Retinal pigment epithelial cell (primary cell): ENCODE measurements at places on chromosomes 16 and 17.

DNA sequence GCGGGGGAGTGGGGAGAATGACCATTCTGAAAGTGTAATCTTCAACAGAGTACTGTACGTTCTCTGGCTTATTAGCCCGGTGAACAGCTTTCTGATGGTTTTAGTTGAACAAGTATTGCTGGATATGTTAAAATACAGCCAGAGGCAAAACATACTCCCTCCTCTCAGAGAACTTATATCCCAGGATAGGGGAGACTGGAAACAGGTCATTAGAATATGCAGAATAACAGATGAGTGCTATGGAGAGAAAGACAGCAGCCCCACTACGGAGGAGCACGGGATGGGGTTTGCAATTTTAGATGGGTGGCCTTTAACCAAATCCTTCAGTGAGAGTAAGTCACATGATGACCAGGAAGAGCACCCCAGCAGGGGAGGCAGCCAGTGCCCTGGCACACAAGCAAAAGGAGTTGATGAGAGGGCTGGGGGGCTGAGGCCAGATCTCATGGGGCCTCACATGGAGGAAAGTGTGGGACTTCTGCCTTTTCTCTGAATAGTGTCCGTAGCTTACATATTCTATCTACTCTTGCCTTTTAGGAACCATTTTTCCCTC, 43.1 kb upstream of the SEC14L1 start:
- no peak for DNase-seq

- no peak for DNase-seq
Measured at GRCh38 chr17:4679658-4680057, 24.3 kb downstream of the PELP1 start.

DNA sequence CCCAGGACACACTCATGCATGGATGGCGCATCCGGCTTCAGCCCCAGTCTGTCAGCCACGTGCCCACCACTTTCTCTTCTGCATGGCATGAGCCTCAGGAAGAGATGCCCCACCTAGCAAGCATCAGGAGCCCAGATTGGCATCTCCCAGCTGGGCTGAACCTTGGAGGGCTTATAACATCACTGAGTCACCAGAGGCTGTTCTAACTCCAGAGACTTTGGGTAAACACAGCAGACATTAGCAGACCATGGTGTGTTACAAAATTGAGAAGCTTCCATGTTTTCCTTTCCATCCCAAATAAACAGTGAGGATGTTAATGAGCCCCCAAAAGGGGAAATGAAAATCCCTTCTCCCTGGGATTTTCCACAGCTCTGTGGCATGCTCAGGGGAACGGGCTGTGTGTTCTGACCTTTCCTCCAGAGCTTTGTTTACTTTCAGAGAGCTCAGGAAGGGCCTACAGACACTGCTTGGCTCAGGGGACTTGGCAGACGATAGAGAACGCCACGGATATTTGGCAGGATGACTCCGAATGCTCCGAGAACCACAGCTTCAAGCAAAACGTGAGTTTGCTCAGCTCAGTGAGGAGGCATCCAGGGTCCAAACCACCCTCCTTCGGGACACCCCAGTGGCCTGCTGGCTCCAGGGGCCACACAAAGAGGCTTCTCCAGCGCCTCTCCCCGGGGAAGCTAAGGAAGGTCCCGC, 16.5 kb downstream of the GLP2R start:
- DNase-seq, result peak; percentile 39

- no peak for DNase-seq
Measured at GRCh38 chr17:17079336-17079735, 37.1 kb downstream of the MPRIP start.

- no peak for DNase-seq
Measured at GRCh38 chr17:69339937-69340336, 13.0 kb upstream of the ABCA5 start.

DNA sequence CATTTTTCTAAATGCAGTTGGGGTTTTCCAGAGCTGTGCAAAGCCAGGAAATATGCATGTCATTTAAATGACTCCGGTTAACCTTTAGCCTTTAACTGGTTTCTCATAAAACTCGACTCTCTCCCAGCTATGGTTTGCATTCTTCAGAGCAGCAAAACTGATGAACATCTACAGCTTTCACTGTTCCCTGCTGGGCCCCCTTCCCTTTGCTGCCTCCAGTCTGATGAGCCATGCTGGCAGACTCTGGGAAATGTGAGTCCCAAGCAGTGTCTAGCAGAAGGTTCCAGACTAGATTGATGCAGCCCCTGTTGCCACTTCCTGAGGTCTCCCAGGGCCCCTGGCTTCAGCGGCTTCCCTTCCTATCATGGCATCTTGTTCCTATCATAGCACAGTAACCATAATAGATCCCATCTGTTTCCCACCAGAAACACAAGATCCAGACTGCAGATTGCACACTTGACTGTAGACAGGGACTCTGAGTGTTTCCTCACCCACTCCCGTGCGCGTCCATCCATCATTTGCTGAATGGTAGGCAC, 135.4 kb downstream of the CLEC16A start:
- DNase-seq, result no peak
